ENCODE measurements at places on chromosomes 2 and 18.

DNA sequence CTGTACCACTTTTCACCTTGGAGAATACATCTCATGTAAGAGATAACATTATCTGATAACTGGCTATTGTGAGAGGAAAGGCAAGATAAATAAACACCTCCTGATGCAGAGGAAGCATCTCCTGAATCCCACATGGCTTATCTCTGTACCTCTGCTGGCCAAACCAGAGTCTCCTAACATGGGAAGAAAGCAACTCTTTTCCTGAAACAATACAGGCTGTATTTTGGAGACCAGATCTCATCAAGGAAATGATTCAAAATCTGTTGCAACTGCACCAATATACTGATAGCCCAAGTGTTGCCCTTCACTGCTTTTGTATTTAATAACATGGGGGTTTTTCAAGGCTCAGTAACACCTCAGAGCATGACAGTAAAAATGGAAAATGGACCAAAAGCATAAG lies 106.9 kb downstream of the MREG start:
- DNase-seq, result no peak

GRCh38 chr2:30368258-30368657 lies 78.8 kb upstream of the LCLAT1 start:
- no peak for DNase-seq

- no peak for DNase-seq
Observed at GRCh38 chr2:16252891-16253290, 312.5 kb downstream of the MYCN start.

- DNase-seq, result peak; percentile 46
Observed at GRCh38 chr2:221571551-221572218, 419 bp downstream of the EPHA4 start.

- no peak for DNase-seq
Observed at GRCh38 chr18:75105551-75106254, 103.2 kb downstream of the PTGR3 start.

DNA sequence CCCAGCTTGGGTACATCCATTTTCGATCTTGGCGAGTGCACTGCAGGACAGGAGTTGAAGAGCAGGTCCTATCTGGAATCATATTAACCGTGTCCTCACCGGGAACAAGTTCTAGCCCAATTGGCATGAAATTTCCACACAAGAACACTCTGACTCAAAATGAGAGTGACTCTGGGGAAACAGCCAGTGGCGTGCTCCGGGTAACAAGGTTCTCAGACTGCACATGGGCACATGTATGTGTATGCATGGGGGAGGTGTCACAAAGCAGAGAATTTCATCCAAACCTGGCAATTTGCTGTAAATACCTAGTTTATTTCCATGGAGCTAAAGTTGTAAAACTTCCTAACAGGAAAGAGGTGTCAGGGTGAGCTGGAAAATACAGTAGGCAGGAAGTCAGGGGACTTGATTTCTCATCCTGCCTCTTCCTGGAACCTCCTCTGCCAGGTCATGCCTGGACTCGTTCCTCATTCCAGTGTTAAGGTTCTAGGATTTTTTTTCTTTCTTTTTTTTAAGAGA lies 1.7 kb downstream of the TUBB6 start:
- peak; percentile 71 for DNase-seq

DNA sequence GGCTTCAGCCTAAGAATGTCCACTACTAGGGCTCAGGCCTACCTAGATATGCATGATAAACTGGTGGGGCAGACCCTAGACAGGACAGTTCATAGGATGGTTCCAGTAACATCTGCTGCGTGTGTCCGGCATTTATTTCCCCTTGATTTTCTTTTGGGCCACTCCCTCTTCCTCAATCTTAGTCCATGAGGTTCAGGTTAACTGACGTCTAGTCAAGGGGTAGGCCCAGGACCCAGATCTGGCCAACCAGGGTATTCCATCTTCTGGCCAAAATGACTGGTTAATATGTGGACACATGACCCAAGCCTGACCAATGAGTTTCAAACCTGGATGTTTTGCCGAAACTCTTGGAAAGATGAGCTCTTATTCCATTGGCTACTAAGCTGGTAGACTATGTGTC lies 15.2 kb downstream of the TMEM247 start:
- DNase-seq, result no peak
